GM04503 (cell line): ENCODE measurements at places on chromosomes 7 and 10.

GRCh38 chr7:42207420-42207819, 29.6 kb downstream of the GLI3 start:
- no peak for DNase-seq

- no peak for DNase-seq
Observed at GRCh38 chr7:8260871-8261694, 884 bp downstream of the ICA1 start.

- no peak for DNase-seq
Observed at GRCh38 chr7:77265666-77266065, 66.0 kb upstream of the FGL2 start.

GRCh38 chr7:111486472-111487142, 75.7 kb downstream of the IMMP2L start:
- DNase-seq: peak; percentile 14

DNA sequence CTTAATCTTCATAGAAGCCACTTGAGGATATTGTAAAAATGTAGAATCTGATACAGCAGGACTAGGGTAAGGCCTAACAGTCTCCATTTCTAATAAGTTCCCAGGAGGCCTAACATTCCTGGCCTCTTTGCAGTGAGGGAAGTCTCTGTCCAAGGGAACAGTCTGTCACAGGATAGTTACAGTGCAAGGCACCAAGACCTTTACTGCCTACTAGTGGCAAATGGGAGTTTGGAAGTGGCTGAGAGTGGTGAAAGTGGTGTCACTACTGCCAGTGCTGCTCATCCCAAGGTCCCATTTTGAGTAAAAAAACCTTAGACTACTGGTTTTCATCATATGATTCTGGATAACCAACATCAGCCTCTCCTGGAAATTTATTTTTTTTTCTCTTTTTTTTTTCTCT, 619.5 kb upstream of the SEMA3D start:
- no peak for DNase-seq

- DNase-seq: no peak
Observed at GRCh38 chr7:6533893-6534495, 17.3 kb downstream of the GRID2IP start.

DNA sequence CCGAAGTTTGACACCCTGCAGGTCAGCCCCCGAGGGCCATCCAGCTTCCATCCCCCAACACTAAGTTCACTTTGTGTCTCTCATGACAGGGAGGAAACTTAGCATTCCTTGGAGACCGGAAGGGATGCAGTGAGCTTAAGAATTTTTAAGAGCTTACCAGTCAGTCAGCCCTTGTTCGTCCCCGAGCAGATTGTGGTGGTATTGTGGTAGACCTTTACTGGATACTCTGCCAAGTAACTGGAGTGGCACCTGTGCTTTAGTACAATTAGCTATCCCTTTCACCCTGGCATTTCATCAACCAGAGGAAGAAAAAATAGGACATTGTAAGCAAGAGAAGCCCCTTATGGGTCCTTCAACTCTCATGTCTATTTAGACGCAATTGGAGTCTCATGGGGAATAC, 74.8 kb downstream of the NSUN6 start:
- DNase-seq: no peak

DNA sequence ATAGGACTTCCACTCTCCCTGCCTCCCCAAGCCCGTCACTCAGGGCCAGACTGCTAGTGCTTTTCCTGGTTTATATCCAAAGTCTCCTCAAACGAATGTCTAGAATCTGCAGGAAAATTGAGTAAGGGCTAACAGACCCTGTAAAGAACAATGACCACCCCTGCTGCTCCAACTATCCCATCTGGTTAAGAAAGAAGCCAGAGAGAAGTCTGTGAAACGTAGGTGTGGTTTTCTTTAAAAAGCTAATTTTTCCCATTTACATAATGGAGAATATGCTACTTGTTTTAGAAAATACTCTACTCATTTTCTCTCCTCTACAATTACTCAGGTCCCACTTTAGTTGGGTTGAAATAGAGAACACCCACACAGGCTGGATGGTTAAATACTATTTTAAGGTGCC, 72.5 kb downstream of the FAM13C start:
- no peak for DNase-seq

DNA sequence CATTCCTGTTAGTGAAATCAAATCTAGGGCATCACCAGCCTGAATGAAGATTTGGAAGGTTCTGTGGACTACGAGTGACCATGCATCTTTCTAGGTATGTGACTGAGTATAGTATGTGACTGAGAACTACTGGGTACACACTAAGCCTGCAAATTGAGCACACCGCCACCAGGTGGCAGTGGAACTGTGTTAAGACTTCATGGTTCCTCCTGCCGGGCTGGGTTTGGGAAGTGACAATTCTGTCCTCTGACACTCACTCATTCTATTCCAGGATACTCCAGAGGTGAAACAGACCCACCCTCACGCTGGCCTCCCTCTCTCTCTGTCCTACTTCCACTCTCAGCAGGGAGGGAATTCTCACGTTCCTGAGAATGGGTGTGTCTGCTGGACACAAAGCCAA, 84.0 kb upstream of the TMEM248 start:
- no peak for DNase-seq
